ENCODE measurements at places on chromosomes 7 and 10.

DNA sequence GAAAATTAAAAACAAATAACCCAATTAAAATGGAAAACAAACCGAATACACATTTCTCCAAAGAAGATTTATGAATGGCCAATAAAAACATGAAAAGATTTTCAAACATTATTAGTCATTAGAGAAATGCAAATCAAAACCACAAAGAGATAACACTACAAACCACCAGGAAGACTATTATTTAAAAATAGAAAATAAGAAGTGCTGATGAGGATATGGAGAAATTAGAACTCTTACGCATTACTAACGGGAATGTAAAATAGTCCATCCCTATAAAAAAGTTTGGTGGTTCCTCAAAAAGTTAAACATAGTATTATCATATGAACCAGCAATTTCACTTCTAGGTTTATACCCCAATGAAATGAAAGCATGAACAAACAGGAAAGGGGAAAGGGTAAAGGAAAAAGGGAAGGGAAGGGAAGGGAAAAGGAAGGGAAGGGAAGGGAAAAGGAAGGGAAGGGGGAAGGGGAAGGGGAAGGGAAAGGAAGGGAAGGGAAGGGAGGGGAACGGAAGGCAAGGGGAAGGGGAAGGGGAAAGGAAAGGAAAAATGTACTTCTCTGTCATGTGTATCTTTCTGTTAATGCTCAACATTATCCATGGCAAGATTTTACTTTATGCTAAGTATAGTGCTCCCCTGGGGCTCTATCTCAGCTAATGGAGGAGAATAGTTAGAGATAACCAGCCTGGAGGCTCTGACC is 125.3 kb upstream of the RSU1 start:
- no peak for DNase-seq

- no peak for DNase-seq
These were observed 360.7 kb upstream of the AUTS2 start for GRCh38 chr7:69237541-69237940.

GRCh38 chr7:11345621-11346020 is 371.9 kb downstream of the PHF14 start:
- no peak for DNase-seq

DNA sequence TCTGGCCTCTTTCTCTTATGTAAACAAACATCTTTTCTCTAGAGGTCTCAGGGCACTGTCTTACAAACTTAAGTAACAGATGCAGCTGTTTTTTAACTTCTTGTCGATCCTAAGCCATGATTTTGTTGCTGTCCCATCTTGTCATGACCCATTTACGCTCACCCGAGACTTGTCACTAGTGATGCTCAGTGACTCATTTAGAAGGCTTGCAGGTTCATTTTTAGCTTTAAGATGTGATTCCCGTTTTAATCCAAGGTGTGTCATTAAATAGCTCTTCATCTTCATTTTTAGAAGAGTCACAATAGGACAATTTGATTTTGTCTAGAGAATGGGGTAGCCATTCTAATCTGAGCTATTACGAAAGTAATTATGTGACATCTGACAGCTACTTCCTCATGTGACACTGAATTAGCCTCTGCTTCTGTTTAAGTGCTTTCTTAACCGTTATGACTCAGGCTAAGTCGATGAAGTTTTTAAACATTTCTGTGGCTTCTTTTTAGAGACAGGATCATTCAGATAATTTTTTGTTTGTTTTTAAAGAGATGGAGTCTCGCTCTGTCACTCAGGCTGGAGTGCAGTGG is 42.7 kb downstream of the SPDYE5 start:
- no peak for DNase-seq

GRCh38 chr7:85516675-85517074 is 329.8 kb upstream of the SEMA3D start:
- no peak for DNase-seq

DNA sequence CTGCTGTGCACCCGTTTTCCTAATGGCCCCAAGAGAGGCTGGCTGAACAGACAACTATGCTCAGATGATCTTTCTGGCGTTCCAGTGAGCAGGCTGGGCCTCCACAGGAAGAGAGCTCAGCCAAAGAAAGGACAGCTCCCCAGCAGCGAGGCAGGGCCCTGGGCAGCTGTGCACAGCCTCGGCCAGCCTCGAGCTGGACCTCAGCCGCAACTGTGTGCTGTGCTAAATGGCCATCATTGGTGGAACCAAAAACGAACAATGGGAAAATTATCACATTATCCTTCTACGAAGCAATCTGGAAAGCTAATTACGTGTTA is 97.5 kb downstream of the CTBP2 start:
- no peak for DNase-seq

DNA sequence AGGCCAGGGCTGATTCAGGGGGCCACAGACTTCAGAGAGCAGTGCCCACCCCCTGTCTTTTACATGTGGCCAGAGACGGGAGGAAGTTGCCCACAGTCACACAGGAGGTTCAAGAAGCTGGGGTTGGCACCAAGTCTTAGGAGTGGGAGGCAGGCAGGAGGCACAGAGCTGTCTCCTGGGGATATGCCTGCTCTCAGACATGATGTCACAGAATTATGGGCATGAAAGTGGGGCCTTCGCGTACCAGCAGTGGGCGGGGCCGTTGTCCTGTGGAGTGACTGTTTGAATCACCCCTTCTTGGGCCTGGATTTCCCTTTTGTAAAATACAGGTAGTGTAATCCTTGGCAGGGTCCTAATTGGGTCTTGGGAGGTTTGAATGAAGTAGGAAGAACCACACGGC is 81.2 kb upstream of the PPIF start:
- DNase-seq: no peak

- DNase-seq: no peak
These were observed 10.4 kb upstream of the USP54 start for GRCh38 chr10:73601486-73601921.

DNA sequence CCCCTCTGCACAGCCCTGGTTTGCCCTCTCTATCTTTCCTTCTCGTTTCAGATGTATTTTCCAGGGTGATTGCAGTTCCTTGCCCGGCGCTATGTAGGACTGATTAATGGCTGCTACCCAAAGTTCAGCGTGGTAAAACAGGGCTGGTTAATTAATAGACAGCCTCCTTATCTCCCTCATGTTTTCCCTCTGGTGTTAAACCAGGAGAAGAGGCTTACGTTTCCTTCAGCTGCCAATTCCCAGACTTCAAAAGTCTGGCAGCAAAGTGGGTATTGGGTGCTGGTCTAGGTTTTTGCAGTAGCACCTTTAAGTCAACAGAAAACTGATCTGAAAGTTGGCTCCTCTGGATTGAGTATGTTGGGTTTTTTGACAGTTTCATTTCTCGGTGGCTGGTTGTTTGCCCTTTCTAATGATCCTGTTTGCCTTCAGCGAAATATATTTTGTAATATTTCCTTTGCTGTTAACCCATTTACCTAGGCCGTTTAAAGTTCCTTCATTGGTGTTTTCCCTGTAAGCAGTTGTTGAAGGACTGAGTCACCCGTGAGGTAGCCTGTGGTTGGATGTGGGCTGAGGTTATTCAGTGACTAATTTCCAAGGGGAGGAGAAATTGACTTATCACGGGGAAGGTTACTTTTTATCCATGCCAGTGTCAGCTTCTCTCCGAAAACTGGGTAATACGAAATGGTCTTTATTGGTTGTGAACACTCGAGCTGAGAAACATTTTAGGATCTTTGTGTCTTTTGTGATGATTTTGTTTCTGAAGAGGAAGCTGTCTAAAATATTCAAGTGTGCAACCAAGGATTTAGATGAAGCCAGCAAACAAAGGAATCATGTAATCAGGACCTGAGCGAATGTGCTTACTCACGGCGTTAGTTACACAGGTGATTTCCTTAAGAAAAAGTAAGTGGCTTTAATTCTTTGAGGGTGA is 257.2 kb downstream of the KIAA1217 start:
- DNase-seq: no peak

- DNase-seq: no peak
These were observed 8.6 kb downstream of the STRA8 start for GRCh38 chr7:135242096-135242684.

GRCh38 chr10:30967650-30968410 is 63.8 kb downstream of the ZNF438 start:
- no peak for DNase-seq

- peak; percentile 28 for DNase-seq
These were observed 67.7 kb downstream of the GPAM start for GRCh38 chr10:112115781-112116385.

DNA sequence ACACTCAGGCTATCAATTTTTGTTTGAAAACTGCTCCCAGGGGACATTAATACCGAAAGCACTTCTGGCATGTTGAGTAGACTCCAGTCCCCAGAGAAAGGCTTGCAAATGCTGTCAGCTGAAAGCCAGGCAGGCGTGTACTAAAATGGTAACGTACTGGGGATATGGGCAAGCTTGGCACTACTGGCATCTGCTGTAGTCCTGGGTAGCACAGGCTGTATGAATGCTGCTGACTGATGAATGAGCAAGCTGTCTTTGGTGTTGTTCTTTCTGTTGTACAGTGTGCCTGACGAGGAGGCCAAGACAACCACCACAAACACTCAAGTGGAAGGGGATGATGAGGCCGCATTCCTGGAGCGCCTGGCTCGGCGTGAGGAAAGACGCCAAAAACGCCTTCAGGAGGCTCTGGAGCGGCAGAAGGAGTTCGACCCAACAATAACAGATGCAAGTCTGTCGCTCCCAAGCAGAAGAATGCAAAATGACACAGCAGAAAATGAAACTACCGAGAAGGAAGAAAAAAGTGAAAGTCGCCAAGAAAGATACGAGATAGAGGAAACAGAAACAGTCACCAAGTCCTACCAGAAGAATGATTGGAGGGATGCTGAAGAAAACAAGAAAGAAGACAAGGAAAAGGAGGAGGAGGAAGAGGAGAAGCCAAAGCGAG is 53.5 kb upstream of the AGBL3 start:
- no peak for DNase-seq

DNA sequence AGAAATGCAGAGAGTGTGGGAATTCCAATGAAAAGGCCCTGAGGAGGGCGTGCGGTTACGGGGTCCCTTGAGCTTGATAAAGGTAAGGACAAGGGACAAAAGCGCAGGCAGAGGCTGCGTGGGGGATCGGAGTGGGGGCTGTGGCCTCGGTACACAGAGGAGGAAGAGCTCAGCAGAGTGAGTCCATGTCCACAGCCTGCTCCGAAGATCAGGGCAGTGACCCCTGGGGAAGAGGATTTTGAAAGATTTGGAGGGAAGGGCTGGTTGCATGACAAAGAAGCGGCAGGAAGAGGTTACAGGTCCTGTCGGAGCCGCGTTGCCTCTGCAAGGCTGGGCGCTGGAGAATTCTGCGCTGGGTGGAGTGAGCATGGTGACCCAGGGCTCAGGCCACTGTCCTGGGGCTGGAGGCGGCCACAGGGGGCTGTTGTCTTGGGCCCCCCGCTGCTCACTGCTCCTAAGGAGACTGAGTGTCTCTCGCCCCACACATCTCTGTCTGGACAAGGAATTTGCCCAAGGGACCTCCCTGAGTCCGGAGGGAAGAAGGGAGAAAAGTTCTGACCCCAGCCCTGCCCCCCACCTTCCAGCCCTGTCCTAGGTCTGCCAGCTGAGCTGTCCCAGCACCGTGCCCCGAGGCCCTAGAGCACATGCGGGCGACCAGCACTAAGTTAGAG is 69.8 kb upstream of the INSIG1 start:
- no peak for DNase-seq

DNA sequence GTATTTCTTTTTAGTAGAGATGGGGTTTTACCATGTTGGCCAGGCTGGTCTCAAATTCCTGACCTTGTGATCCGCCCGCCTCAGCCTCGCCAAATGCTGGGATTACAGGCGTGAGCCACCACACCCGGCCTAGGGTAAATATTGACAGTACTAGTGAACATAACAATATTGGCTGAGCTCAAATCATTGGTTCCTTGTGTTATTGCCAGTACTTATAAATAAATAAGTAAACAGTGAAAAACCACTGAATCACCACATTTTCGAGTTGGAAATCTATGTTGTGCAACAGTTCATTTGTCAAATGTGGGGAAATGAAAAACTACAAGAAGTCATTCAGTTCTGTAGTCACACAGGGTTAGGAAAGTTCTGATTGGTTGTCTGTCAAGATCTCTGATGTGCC is 15.8 kb downstream of the RPP30 start:
- no peak for DNase-seq

GRCh38 chr10:72595436-72595835 is 30.4 kb downstream of the MICU1 start:
- no peak for DNase-seq

- no peak for DNase-seq
These were observed 15.5 kb downstream of the STX1A start for GRCh38 chr7:73703757-73704639.

GRCh38 chr7:96697822-96698221 is 11.8 kb downstream of the SEM1 start:
- DNase-seq: no peak

DNA sequence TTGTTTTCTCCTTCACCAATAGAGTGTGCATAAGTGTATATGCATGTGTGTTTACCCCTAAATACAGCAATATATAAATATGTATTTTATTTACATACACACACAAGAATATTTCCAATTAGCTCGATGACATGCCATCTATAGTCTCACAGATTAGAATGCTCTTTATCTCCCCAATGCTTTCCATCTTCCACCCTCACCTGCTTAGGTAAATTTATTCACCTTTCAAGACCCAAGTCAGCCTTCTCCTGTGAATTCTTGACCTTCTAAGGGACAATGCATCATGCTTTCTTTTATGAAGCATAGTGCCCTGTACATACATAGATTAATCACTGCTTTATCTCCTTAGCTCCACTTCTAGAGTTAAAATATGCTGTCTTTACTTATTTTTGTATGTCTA is 49.7 kb downstream of the SEMA3A start:
- no peak for DNase-seq

- no peak for DNase-seq
These were observed 23.7 kb downstream of the CAV1 start for GRCh38 chr7:116548506-116548905.

DNA sequence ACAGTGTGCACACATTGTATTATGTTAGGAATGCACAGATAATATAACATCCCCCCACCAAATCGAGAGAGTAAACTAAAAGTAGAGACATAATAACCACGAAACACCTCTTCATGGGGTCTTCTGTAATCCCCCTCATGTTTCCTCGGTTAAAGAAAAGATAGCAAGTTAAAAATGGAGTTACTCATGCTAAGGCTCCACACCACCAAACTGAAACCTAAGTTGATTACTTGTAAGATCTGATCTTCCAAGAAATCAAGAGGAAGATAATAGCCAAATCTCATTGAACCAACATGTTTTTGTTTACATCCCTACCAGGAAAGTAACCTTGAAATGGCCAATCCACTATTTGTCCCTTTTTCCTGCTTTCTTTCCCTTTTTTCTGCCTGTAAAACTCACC is 11.7 kb upstream of the ETV1 start:
- DNase-seq: no peak
